ENCODE measurements at places on chromosomes 4 and X.

DNA sequence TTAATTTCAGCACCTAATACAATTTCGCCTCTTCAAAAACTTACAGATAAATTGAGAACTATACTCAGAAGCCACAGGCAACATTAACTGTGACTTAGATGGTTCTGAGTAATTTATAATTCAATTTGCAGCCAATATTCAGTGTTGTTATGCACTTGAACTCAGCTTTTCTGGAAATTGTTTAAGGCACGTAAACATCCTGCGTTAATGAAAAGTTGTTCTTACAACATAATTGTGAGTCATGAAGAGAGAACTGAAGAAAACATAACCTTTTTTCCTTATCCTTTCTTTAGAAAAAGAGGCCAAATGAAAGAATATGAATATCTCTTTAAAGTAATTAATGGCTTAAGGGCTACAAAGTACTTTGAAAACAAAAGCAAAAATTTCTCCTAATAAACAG lies 16.6 kb upstream of the H2AZ1 start:
- DNase-seq: no peak

DNA sequence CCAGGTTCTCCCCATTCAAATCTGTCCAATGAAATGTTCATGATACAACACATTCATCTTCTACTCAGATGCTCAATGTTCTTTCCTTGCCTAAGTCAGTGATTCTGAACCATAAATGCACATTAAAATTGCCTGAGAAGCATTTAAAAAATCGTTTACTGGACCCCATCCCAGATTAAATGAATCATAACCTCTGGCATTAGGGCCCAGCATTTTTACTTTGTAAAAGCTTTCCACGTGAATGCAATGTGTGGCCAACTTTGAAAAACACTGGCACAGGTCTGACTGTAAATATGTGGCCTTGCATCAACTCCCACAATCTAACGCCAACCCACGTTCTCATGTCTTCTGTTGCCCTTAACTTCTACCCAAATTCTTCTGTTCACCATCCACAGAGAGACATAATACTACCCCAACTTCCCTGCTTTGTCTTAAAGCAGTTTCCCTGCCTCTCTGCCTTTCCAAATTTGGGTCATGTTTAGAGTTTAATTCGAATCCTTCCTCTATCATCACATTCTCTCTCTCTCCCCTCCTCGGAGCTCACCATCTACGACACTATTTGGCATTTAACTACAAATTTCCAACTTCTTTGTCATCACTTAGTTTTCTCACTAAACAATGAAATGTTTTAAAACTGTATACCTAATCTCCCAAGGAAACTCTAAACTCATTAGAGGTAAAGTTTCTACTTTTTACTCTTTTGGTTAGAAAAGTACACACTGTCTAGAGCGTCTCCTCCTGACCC lies 78.7 kb downstream of the PRKG2 start:
- DNase-seq: peak; percentile 80

- no peak for DNase-seq
Measured at GRCh38 chr4:25403699-25404098, 26.6 kb downstream of the ANAPC4 start.

DNA sequence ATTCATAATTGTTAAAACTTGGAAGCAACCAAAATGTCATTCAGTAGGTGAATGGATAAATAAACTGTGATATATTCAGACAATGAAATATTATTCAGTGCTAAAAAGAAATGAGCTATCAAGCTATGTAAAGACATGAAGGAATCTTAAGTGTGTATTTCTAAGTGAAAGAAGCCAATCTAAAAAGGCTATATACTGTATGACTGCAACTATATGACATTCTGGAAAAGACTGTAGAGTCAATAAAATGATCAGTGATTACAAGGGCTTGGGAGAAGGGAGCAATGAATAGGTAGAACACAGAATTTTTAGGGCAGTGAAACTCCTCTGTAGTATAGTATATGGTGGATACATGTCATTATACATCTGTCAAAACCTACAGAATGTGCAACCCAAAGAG lies 139.9 kb downstream of the FRYL start:
- no peak for DNase-seq

DNA sequence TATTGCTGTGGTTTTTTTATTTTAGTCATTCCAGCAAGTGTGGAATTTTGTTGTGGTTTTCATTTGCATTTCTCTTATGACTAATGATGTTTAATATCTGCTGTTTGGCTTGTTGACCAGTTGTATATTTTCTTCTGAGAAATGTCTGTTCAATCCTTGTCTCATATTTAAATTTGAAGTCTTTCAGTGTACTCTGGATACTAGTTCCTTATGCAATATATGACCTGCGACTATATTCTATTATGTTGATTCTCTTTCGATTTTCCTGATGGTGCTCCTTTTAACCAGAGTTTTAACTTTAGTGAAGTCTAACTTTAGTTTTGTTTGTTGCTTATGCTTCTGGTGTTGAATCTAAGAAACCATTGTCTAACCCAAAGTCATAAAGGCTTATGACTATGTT lies 1528.0 kb downstream of the TECRL start:
- DNase-seq: no peak

GRCh38 chrX:8946563-8946962 lies 87.4 kb downstream of the FAM9B start:
- no peak for DNase-seq

- no peak for DNase-seq
Measured at GRCh38 chr4:168891688-168892087, 118.4 kb downstream of the CBR4 start.

DNA sequence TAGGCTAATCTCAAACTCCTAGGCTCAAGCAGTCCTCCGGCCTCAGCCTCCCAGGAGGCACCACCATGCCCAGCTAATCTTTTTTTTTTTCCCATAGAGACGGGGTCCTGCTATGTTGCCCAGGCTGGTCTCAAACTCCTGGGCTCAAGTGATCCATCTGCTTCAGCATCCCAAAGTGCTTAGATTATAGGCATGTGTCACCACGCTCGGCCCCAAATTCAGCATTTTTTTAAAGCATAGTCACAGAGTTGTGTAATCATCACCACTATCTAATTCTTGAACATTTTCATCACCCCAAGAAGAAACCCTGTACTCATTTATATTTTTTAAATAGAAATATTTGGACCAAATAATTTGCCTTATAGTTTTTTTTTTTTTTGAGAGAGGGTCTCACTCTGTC lies 10.3 kb downstream of the CENPI start:
- DNase-seq: peak; percentile 15

Measured in AG20443 (cell line).